ENCODE measurements at places on chromosomes 2 and 18.
A peak's percentile ranks its signal among the peaks of the same experiment; 100 is the strongest.

DNA sequence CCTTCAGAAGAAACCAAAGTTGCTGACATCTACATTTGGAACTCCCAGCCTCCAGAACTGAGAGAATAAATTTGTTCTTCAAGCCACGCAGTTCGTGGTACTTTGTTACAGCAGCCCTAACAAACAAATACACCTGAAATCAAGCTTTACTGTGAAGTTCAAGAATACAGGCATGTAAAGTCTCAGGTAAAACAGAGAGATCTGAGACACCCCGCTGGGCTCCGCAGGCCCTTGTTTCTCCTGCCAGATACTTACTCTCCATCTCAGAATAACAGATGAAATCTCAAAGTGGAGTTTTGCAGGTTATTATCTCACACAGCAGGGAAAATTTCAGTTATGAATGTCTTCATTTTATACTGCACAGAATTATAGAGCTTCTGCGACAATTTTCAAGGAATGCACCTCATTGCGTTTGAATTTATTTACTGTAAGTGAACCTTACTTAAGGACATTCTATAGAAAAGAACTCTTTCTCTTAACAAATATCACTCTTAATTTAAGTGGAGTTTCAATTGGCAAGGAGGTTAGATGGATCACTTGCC, 492.4 kb upstream of the LRATD1 start:
- ATAC-seq = no peak

- ATAC-seq = no peak
Observed at GRCh38 chr2:47818777-47819176, 35.8 kb downstream of the MSH6 start.

- no peak for ATAC-seq
Observed at GRCh38 chr2:154489266-154489858, 209.1 kb upstream of the KCNJ3 start.

- ATAC-seq = no peak
Observed at GRCh38 chr2:189018631-189019030, 44.5 kb downstream of the COL3A1 start.

GRCh38 chr2:138356178-138356577, 145.4 kb upstream of the SPOPL start:
- ATAC-seq = peak; percentile 81

GRCh38 chr2:105969552-105969951, 224.5 kb downstream of the UXS1 start:
- no peak for ATAC-seq

DNA sequence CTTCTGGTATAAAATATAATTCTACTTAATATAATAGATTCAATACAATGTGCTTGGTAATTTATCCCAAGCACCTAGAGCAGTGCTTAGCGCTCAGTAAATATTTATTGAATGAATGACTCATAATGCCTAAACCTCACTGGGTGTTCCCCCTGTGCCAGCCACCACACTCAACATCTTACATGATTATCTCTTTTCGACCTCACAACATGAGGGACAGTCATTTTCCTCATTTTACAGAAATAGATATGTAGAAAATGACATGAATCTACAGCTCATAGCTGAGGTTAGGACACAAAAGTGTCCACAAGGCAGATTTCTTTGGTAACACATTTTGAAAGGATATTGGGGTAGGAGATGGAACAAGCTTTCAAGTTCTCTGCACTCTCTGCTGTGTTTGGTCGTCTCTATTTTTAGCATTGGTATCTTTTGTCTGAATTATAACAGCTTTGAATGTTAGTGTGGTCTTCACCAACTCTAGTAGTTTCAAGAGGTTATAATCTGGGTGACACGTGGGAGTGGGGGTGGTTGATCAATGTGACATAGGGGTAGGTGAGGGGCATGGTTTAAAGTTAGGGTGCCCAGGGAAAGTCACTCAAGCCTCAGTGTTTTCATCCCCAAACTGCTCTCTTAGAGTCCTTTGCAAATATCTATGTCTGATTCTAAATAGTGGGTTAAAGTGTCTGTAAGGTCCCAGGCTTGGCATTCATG, 9.8 kb downstream of the MYOM1 start:
- ATAC-seq = no peak

- no peak for ATAC-seq
Observed at GRCh38 chr2:74867841-74868658, 34.1 kb downstream of the HK2 start.

GRCh38 chr2:200379481-200380090, 73.1 kb downstream of the SPATS2L start:
- peak; percentile 68 for ATAC-seq

DNA sequence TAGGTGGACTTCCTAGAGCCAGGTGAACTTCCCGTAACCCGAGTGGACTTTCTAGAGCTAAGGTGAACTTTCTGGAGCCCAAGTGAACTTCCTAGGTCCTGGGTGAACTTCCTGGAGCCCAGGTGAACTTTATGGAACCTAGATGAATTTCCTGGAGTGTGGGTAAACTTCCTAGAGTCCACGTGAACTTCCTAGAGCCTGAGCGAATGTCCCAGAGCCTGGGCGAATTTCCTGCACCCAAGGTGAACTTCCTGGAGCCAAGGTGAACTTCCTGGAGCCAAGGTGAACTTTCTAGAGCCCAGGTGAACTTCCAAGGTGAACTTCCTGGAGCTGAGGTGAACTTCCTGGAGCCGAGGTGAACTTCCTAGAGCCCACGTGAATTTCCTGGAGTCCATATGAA, 70.0 kb downstream of the RTP5 start:
- no peak for ATAC-seq
